ENCODE measurements at places on chromosomes 4 and X.
A peak's percentile ranks its signal among the peaks of the same experiment; 100 is the strongest.

- DNase-seq: no peak
Observed at GRCh38 chrX:115330498-115331168, 41.1 kb downstream of the LUZP4 start.

GRCh38 chr4:76341063-76341462, 34.5 kb downstream of the STBD1 start:
- no peak for DNase-seq

- DNase-seq: no peak
Observed at GRCh38 chr4:8414377-8414776, 26.1 kb downstream of the ACOX3 start.

GRCh38 chr4:41069257-41069656, 145.1 kb downstream of the APBB2 start:
- no peak for DNase-seq

- DNase-seq: no peak
Observed at GRCh38 chrX:38271154-38271716, 50.6 kb upstream of the SRPX start.

- DNase-seq: no peak
Observed at GRCh38 chr4:139920486-139921002, 233.4 kb downstream of the MAML3 start.

- peak; percentile 35 for DNase-seq
Observed at GRCh38 chrX:16711893-16712547, 449 bp downstream of the CTPS2 start.

DNA sequence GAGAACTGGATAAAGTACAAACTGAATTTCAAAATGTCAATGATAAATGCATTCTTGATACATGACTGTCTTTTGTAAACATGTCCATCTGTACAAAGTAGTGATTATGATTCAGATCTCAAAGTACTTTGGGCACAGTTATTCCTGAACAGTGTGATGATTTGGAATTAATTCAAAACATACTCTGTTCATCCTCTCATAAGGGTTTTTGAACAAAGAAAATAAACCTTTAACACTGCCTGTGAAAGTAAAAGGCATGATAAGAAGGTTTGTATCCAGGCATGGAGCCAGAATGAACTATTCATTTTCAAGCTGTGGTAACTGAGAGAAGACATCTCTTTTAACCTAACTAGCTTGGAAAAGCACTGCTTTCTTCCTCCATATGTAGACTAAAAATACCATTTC, 883 bp upstream of the KLHL4 start:
- no peak for DNase-seq

All from liver (tissue), 10 donors.